ENCODE measurements at places on chromosomes 11 and 22. TPM values are rescaled to one million over a fixed set of nuclear protein-coding genes. Genes with fewer than 3 reads are reported as not detected.

The HDHD5 gene
- 51.0 TPM for total RNA-seq

The CHRM4 gene
- total RNA-seq: not detected

The MYRF gene
- total RNA-seq: 0.13 TPM

The OR10A2 gene
- total RNA-seq: not detected

The SYCE3 gene
- total RNA-seq: not detected

The KCNQ1OT1 gene
- 0.47 TPM for total RNA-seq

The CASP12 gene
- not detected for total RNA-seq

The TEF gene
- 19.9 TPM for total RNA-seq

The SYNGR1 gene
- 56.8 TPM for total RNA-seq

The OR5W2 gene
- not detected for total RNA-seq

The YPEL1 gene
- 5.4 TPM for total RNA-seq

GRCh38 chr11:121652971-121653370, 200.2 kb upstream of the SORL1-AS1 start:
- DNase-seq: no peak

DNA sequence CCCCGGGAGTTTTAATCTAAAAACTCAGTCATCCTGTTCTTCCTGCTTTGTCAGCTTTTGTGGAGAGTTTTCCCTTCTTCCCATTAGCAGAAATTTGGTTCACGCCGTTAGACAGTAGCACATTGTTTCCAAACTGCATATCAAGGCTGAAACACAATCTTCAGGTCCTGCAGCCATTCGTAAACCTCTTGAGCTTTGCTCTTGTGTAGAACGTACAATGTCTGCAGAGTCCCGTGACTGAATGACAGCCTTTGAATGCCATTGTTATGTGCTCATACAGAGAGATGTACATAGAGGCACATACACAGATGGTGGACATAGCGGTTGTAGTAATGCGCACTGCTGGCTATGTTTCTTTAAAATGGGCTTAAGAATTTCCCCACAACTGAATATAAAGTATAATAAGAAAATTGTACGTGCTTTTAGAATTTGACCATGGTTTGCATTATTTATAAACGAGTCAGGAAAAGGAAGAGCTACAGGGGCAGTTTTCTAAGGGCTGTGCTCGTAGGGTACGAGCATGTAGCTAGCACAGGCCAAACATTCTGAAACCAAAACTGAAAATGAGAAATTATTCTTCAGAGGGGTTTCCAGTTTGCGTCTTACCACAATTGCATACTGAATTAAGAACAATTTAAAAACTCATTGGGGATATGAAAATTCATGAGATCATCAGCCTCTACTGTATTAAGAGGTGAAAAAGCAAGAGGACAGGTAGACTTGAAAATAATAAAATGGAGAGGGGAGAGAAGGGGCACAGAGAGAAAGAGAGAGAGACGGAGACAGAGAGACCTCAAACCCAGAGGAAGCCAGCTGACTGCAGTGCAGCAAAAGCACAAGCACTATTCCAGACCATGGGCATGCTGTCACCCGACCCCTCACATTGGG, 310.1 kb downstream of the CADM1 start:
- DNase-seq: no peak

DNA sequence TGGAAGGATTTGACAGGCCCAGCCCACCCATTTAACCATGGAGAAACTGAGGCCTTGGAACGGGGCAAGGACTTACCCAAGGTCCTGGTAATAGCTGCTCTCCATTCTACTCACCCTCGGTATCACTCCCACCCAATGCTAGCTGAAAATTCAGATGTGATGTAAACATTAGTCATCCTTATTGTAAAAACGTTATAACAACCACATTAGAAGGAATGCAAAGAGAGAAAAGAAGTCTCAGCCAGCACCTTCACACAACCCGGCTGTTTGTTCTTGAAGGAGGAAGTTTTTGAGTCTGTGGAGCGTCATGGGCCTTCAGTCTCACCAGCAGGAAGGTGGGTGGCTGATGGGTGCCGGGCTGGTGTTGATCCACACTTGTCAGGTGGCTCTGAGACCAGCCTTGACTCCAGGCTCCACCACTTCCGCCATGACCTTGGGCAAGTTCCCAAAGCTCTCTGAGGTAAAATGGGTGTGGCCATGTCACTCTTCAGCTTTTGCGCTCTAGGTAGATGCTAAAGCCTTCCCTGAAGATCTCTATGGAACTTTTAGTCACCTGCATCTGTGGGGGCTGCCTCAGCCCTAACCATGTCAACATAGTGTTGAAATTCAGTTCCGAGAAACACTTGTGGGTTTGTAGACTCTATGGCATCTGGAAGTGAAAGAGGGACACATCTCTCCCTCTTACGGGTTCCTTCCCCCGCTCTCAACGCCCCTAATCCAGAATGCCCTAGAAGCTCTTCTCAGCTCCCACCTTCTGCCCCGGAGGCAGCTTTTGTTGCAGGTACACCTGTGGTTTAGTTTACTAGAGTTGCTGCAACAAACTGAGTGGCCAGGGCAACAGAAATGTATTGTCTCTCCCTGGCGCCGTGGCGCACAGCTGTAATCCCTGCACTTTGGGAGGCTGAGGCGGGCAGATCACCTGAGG, 14.8 kb downstream of the CD6 start:
- no peak for DNase-seq

DNA sequence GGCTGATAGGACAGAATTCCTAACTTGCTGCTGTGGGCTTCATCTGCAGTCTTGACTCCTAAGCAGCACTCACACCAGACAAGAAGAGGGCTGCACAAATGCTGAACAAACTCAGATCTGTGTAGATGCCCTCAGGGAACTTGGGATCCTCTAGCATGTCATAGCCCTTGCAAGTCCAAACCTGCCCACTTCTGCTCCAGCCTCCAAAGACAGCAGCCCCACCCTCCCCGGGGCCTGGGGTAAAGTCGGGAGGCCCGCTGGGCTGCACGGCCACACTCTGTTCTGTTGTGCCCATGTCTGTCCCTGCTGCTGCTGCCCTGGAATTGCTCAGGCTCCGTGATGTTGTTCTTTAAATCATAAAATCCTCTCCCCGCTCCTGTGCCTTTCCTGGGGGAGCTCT, 28.3 kb downstream of the DRD2 start:
- DNase-seq: no peak

DNA sequence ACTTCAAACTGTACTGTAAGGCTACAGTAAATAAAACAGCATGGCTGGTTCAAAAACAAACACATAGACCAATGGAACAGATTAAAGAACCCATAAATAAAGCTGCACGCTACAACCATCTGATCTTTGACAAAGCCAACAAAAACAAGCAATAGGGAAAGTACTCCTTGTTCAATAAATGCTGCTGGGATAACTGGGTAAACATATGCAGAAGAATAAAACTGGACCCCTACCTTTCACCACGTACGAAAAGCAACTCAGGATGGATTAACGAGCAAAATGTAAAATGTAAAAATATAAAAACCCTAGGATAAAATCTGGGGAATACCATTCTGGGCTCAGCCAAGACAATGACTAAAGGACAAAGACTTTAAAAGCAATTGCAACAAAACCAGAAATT, 201.8 kb upstream of the PGR start:
- no peak for DNase-seq

GRCh38 chr11:8105666-8106065, 24.7 kb downstream of the TUB start:
- no peak for DNase-seq

DNA sequence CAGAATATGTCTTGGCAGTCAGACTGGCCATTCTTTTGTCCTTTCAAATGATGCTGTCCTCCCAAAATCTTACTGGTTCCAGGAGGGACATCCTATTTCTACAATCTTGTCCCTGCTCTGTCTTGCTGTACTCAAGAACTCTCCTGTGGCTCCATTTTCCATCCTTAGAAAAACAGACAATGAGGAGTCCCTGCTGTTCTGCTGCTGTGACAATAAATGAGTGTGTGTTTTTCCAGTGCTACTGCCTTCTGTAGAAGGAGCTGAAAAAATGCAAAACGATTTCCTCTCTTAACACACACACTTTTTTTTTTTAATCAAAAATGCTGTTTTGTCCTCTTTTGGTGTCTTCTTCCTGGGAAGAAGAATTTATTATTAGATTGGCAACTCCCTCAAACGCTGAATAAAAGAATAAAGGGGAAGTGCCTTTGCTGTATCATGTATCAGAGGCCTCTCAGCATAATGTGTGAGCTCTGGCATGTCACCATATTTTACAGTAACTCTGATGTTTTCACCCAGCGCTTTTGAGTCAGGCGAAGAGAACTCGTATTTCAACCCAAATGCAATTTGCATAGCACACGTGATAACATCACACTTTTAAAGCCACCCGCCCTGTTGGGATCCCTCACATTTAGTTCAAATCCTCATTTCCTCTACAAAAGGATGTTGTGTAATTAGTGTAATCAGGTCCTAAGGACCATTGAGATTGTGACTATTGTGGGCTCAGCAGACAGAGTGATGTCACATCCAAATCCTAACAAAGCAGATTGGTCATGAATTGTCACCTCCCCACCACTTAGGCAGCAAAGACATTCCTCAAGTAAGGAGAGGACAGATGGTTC, 496.0 kb upstream of the LARGE1 start:
- no peak for DNase-seq

- no peak for DNase-seq
Measured at GRCh38 chr11:117643606-117644300, 153.3 kb downstream of the DSCAML1 start.

DNA sequence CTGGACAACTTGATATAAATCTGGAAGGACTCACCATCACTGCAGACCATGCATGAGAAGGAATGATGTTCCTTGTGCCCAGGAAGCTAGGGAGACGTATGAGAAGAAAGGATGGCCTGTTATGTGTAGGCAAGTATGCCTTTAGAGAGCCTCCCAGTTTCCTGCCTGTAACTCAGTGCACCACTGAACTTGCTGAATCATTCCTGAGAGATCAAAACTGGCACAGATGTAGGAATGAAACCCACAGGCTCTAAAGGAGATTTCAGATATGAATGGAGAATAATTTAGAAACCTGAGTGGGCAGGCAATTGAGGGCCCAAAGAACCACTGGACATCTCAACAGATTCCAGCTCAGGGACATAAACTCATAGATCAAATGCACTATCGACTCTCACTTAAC, 38.4 kb upstream of the PRSS23 start:
- no peak for DNase-seq

- DNase-seq: no peak
Measured at GRCh38 chr11:120344302-120345004, 8.2 kb downstream of the ARHGEF12 start.

- DNase-seq: peak; percentile 76
Measured at GRCh38 chr22:37176464-37177061, 11.5 kb downstream of the C1QTNF6 start.

- no peak for DNase-seq
Measured at GRCh38 chr22:33576205-33576604, 344.1 kb downstream of the LARGE1 start.

All from heart right ventricle (tissue), 16 donors.